ENCODE measurements at places on chromosomes 4 and X.

DNA sequence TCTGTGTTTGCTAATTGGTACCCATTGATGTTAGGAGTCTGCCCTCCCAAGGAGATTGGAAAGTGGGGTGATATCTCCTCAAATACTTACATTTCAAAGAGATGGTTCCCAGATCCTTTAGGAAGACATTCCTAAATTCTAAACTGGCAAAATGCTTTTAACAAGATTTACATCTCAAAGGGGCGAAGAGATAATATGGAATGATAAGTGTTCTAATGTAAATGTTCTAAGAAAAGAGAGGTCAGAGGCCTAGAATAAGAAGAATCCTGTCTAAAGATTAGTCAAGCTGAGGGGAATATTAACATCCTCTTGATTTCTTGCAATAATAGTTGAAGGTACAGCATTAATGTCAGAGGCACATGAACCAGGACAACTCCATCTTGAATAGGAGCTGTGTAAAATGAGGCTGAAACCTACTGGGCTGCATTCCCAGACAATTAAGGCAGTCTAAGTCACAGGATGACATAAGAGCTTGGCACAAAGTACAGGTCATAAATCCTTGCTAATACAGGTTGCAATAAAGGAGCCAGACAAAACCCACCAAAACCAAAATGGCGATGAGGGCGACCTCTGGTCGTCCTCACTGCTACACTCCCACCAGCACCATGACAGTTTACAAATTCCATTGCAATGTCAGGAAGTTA is 2248.1 kb downstream of the ARAP2 start:
- no peak for DNase-seq

DNA sequence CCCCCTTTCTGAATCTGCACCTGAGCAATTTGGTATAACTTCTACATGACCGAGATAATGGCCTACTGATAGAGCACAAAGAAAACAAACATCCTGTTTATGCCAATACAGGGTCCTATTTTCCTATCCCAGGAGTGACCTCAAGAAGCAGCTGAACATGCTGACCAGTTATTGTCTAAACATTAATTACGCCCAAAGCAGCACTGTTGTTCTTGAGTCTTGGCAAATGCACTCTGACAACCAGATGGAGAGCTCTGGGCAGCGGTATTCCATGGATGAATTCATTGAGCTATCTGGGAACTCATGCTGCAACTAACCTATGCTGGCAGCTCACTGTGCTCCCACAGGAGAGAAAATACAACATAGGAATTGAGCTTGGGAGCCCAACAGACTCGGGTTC is 52.6 kb downstream of the PCYT1B start:
- DNase-seq = no peak

DNA sequence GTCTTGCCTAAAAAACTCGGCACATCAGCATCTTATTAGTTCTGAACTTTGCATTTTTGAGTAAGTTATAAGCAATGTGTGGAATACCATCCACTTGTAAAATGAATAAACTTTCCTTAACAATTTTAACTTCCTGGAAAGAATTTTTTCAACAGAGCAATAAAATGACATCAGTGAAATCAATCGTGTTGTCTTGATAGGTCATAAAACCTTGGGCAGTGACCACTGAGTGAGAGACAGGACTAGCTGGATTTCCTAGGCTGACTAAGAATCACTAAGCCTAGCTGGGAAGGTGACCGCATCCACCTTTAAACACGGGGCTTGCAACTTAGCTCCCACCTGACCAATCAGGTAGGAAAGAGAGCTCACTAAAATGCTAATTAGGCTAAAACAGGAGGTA is 403.0 kb upstream of the CNKSR2 start:
- no peak for DNase-seq

GRCh38 chr4:175891231-175891630 is 79.2 kb upstream of the GPM6A start:
- DNase-seq = no peak

DNA sequence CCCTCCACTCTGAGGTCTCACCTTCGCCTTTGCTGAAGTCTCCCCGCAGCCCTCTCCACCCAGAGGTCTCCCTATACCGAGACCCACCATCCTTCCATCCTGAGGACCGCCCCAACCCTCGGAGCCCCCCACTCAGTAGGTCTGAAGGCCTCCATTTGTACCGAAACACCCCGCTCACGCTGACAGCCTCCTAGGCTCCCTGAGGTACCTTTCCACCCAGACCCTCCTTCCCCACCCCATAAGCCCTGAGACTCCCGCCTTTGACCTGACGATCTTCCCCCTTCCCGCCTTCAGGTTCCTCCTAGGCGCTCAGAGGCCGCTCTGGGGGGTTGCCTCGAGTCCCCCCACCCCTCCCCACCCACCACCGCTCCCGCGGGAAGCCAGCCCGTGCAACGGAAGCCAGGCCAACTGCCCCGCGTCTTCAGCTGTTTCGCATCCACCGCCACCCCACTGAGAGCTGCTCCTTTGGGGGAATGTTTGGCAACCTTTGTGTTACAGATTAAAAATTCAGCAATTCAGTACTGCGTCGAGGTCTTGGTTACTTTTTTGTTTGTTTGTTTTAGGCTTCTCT is 5.0 kb downstream of the SOD3 start:
- no peak for DNase-seq

DNA sequence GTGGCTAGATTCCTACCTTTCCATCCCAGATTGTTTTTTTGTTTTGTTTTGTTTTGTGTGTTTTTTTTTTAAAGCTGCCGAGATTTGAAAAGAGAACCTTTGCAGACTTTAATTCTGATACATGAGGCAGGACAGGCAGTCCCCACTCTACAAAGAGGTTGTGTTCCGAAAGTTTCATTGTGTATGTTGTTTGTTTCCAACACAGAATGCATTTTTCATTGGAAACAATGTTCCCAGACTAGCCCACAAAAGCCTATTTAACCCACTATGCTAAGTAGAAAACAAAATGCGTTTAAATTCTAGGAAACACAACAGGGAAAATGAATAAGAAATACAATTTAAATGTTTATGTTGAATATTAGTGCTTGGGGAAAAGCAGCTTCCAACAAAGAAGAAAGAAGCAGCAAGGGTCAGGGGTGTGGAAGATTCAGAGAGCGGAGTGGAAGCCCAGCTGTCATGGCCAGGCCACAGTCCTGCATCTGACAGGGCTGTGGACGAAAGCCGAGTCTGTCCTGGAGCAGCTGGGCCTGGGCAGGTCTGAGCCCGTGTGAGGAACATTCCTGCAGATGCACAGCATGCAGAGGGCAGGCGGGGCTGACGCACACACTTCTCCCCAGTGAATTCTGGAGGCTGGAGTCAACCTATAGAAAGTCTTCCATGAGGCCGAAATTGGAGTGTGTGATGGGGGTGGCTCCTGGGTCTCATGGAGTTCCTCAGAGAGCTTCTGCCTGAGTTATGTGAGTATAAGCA is 12.4 kb upstream of the SETD7 start:
- DNase-seq = no peak
